ENCODE measurements at places on chromosomes 1 and 21. TPM values are rescaled to one million over a fixed set of nuclear protein-coding genes. Genes with fewer than 3 reads are reported as not detected.

DNA sequence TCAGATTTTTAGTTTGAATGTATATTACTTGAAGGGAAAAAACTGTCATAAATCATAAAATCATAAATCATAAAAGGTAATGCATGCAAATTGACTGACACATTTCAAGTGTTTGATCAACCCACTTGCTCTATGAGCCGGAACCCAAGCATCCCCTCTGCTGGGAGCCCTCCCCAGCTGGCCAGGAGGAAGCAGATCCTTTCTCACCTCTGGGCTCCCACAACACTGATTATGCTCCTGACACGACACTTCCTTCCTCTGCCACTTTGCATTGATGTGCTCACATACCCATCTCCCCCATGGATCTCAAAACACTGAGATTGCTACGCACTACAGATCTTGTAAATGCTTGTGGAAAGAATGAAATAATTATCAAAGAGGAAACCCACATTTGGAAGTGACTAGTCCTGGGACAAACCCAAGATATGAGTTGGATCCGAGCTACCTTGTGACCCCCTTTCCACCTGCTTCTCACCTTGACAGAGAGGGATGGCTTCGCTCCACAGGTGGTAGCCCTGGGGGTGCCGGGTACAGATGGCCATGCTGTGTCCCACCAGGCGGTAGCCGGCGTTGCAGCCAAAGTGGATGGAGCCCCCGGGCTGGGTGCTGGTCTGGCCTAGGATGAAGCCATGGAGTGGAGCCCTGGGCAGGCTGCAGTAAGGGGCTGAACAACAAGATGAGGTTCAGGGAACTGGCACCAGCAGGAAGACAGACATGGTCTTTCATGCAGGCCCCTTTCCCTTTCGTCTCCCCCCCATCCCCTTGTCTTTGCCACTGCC is 104.6 kb downstream of the ZSCAN20 start:
- H3K27me3 ChIP-seq: no peaks in the 10 kb centered on the region
- H3K4me1 ChIP-seq: no peaks in the 10 kb centered on the region
- DNase-seq: no peak
- H3K36me3 ChIP-seq: no peaks in the 10 kb centered on the region

DNA sequence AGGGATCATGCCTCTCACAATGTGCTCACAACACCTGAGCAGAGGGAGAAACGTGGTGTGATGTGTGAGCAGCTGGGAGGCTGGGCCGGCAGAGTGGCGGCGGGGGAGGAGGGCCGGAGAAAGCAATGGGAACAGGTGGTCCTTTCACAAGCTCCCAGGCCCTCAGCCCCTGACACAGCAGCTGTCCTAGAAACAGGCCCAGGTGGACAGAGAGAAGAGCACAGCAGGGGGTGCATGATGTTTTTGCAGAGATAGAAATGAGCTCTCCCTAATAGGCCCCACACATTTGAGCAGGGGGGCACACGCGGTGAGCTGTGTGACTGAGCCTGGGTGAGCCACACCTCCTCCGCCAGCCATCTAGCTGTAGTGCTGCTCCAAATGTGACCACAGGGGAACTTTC is 7.6 kb upstream of the RGS16 start:
- H3K36me3 ChIP-seq: no peaks in the 10 kb centered on the region
- no peak overlapping the region for H3K4me3 ChIP-seq
- peaks cover 3% of the 10 kb centered on the region for H3K4me1 ChIP-seq
- no peak overlapping the region for H3K27ac ChIP-seq
- no peak for DNase-seq

DNA sequence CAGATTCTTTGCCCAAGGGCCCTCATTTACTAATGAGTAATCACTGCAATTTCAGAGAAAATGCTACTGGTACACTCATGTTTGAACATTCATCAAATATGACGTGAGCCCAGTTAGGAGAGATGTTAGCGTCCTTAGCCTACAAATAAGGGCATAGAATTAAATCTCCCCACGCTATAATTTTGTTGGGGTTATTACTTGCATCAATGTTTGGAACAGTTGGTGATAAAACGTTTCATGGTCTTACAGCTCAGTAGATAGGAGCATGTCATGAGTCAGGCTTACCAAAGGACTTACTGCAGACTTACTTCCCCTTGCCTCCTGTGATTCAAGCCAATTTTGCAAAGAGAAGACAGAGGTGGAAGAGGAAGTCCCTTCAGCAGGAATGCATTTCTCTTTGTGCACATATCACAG is 304.0 kb downstream of the KIF26B start:
- DNase-seq: no peak
- H3K4me1 ChIP-seq: no peaks in the 10 kb centered on the region
- H3K27ac ChIP-seq: no peak overlapping the region
- H3K27me3 ChIP-seq: no peaks in the 10 kb centered on the region
- no peak overlapping the region for H3K4me3 ChIP-seq

Gene LSS
- total RNA-seq: 41.4 TPM

Gene RYR2
- 0.33 TPM for total RNA-seq

Measured in breast epithelium (tissue), 4 donors.